Omental fat pad (tissue), 4 donors: ENCODE measurements at places on chromosomes 5 and 9. TPM values are rescaled to one million over a fixed set of nuclear protein-coding genes. Genes with fewer than 3 reads are reported as not detected.

- DNase-seq: no peak
Observed at GRCh38 chr5:179326122-179326927, 18.9 kb downstream of the ADAMTS2 start.

DNA sequence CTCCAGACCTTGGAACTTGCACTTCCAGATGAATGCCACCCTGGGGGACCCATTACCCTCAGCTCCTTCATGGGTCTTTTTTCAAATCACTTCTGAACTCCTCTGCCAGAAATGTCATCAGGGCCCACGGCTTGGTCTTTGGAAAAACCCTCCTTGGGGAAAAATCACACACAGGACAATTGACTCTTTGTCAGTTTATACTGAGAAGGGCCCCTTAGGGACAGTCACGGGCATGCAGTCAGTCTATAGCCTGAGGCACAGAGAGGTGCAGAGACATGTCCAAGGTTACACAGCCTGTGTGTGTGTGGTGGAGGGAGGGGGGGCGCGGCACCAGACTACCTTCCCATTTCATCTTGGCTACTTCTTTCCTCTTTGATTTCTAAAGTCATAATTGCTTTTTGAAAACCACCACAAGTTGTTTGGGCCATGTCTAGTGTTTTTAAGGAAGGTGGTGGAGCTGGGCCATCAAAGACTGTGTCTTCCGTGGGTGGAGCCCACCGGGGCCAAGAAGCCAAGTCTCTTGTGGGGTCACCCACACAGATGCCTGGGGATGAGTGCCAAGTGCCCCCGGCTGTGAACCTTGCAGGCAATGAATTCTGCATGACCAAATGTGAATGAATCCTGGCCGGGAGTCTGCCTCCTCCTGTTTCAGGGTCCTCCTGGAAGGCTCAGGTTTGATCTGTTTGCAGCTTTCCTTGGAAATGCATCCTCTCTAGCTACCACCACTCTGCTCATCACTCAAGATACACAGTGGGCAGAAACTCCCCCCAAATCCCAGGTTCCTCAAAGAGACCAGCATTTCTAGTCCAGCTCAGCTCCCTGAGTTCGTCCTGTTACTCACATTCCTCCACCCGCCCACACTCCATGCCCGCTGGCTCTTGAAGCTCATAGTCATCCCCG, 200.1 kb upstream of the TBC1D2 start:
- DNase-seq: no peak

IFNW1 gene
- total RNA-seq: not detected

- DNase-seq: no peak
Observed at GRCh38 chr5:143957455-143957854, 145.5 kb downstream of the HMHB1 start.

NFIB gene
- total RNA-seq: 265 TPM

IRX2 gene
- total RNA-seq: 0.84 TPM

GRCh38 chr5:118015511-118015910, 972.8 kb downstream of the DTWD2 start:
- no peak for DNase-seq

DNA sequence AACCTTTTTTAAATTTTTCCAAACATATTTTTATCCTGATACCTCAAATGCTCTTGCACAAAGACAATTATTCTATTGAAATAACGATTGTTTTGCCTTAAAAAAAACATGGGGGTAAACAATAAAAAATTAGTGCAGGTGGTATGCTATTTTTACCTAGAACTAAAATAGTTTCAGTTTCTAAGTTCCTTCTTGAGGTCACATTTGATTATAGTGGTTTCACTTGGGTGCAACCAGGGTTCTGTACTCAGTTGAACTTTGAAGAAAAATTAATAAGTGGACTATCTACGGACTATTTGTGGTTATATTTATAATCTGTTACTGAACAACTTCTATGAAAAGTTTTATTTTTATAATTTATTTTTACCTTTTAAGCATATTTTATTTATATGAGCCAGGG, 387.1 kb upstream of the IZUMO3 start:
- DNase-seq: no peak

DNA sequence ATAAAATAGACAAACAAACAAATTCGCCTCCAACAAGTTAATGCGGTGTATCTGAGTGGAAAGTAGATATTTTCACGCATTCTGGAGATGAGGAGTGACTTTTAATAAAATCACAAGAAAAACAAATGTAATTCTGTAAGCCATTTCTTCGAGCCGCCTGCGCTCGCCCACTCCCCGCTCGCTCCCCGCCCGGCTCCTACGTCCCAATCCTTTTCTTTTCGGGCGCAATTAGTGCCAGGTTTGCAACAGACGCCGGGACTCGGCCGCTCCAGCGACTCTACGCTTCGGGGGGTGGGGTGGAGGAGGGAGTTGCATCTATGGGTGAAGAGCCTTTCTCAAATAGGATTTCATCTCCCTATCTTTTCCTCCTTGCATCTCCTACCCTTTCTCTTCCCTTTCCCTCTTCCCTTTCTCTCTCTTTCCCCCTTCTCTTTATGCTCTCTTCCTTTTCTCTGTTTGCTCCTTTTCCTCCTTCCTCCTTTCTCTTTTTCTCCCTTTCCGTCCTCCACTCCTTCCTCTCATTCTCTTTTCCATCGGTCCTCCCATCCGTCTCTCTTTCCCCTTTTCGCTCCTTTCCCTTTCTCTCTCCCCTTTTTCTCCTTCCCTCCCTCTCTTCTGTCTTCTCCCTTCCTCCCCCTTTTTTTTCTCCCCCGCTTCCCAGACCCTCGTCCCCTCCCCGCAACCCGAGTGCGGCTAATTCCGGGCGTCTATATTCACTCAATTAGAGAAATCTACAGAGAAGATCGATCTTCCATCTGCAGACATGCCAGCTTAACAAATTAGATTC, 6.1 kb upstream of the OTP start:
- DNase-seq: no peak

MELK gene
- total RNA-seq: 2.6 TPM

GRCh38 chr5:60668686-60669304, 31.2 kb downstream of the DEPDC1B start:
- no peak for DNase-seq

ANKDD1B gene
- total RNA-seq: 0.60 TPM

DNA sequence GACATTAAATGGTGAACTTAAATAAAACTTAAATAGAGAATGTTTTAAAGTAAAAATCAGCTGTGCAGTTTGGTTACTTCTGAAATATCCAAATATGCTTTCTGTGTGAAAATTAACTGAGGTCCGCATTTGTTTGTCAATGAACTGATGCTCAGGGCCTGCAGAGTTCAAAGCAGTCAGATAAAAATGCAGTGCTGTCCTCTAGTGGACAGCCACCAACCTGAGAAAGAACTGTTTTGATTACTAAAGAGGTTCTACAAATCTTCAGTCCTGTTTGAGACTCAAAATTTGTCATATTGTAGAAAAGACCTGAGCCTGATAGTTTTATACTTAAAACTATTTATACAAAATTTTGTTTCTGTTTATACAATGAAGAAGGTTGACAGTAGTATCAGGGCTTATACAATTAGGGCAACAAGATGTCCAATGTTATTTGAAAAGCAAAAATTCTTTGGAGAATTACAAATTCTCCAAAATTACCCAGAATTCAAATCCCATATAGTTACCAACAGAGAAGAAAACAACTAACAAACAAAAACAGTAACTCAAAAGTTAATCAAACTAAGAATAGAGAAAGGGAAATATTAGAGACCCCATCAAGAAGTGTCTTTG, 232.3 kb upstream of the TBCA start:
- DNase-seq: no peak

DNA sequence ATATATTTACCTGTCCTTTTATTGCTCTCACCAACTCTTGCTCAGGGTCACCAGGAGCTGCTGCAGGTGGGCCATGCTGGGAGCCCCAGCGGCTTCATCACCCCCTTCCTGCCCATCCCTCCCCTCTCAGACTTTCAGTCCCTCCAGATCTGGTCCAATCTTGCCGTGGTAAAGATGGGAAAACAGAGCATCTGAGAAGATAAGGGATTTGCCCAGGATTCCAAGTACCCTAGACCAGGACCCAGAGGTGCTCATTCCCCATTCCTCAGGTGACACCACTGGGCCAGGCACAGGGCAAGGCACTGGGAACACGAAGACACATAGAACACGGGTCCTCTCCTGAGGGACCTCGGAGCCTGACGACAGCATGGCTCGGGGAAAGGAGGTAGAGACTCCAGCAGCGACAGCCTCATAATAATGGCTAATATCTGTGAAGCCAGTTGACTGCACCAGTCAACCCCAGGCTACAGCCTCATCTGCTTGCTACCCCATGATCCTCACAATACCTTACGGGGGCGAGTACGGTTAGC, 18.0 kb downstream of the TMOD1 start:
- DNase-seq: no peak

GRCh38 chr5:79357398-79357797, 121.5 kb downstream of the JMY start:
- no peak for DNase-seq

DNA sequence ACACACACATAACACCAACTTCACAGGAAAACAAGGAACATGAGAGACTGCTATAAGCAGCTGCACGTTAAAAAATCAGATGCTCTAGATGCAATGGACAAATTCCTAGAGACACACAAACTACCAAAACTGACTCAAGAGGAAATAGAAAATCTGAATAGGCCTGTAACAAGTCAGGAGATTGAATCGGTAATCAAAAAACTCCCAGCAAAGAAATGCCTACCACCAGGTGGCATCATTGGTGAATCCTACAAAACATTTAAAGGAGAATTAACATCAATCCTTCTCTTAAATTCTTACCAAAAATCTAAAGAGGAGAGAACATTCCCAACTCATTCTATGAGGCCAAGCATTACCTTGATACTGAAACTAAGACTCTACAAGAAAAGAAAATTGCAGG, 54.9 kb downstream of the NDST1 start:
- no peak for DNase-seq

GRCh38 chr5:8752595-8752994, 793.3 kb downstream of the SEMA5A start:
- DNase-seq: no peak

STING1 gene
- total RNA-seq: 42.4 TPM

DNA sequence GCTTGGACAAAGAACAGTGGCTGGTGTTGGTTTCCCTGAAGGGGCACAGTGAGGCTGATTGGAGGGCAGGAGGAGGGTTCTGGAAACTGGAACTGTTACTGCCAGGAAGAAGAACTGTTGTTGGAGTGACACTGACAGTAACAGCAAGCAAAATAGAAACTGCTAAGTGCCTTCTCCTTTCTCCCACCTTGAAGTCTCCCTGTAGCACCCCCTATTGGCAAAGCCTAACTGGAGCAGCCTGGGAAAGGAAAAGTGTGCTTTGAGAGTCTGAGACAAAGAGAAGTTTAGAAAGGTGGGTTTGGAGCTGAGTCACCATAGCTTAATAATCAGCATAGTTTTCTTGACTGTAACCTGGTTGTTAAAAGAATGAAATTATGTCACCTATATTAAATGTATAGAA, 2.5 kb upstream of the TMEM174 start:
- DNase-seq: no peak

DNA sequence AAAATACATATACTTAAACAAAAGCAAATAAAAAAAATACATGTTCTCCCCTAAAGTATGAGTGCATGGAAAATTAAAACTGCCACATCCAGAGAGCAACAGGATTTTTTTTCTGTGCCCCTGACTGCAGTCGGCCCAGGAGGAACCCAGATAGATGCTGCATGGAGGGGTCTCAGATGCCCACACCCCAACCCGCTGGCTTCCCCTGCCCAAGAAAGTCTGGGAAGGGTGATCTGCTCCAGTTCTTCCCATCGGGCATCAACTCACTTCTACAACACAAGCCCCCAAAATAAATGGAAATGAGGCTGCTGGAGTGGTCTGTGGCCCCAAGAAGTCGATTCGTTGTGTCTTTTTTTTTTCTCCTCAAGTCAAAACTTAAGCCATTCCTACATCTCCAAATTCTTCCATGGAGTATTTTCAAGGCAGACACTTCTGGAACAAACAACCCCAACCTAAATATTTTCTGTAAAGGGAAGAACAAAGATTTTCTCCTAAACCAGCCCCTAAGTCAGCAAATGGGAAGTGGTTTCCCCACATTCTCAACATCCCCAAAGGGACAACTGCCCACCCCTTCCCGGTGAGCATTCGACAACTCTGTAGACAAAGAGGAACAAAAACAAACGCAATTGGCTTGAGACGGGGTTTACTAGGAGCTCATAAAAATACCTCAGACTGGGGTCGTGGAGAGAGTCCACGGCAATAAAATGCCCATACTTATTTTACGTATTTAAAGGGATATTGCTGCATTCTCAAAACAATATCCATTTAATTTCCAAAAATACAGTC, 46.7 kb downstream of the ROR2 start:
- DNase-seq: no peak

- DNase-seq: no peak
Observed at GRCh38 chr5:44389090-44389822, at the start of gene FGF10. TSS of gene FGF10 (minus strand) at chr5:44389420. CDS start at chr5:44388682, 738 bp downstream.

REXO4 gene
- 18.1 TPM for total RNA-seq

PCDHA4 gene
- total RNA-seq: 1.5 TPM

KIF24 gene
- total RNA-seq: 0.63 TPM

- no peak for DNase-seq
Observed at GRCh38 chr5:178387061-178387855, 154.7 kb upstream of the PHYKPL start.

DNA sequence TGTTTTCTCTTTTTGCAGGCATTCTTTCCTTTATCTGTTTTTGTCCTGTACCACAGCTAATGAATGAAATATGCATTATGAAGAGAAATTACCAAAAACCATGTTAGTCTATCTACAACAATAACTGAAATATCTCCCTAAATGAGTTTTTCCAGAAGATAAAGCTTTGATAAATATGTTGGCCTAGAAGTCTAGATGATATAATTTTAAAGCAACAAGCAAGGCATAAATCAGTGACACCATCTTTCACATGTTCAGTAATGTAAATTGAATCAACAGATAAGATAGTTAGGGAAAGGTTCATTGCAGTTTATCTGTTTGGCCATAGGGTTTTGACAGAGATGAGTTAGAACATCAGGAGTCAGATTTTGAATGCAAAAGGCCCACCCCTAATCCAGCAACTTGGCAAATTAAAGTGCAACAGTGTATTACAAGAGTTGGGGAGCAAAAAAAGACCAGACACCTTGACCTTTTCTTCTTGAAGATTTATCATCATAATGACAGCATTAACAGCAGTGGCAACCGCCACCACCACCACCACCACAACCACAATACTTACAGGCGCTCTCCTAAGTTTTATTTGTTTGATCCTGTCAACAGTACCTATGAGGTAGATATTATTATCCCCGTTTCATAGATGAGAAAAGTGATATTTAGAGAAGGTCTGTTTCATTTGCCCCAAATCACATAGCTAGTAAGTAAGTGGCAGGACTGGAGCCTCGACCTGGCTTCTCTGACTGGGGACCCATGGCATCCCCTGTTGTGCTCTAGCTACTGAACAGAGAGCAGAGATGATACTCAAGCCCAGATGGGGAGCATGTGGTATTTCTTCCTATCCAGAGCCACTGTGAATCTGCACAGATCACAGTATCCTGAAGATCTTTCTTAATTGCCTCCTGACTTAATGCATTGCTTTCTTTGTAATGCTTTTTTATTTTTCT, 122.8 kb upstream of the DHFR start:
- no peak for DNase-seq

LRRC19 gene
- not detected for total RNA-seq

DNA sequence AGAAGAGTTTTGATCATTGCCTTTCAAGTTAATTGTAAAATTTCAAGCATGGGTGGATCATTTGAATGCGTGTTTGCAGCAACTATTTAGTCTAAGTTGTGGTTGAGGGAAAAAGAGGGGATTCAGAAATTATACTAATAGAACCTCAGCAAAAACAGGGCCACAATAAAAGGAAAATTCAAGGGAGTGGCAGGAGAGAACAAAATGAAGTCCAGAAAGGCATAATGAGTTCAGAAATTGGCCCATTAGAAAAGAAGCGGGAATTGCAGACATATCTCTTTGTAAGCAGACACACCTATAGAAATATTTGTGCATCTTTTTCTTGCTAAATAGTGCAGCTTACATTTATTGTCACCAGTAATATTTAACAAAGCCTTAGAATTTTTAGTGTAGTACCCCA, 960.0 kb downstream of the CDH12 start:
- DNase-seq: no peak
